Activated CD4-positive, CD25-positive, alpha-beta regulatory T cell (primary cell): ENCODE measurements at places on chromosomes 1 and 21.

DNA sequence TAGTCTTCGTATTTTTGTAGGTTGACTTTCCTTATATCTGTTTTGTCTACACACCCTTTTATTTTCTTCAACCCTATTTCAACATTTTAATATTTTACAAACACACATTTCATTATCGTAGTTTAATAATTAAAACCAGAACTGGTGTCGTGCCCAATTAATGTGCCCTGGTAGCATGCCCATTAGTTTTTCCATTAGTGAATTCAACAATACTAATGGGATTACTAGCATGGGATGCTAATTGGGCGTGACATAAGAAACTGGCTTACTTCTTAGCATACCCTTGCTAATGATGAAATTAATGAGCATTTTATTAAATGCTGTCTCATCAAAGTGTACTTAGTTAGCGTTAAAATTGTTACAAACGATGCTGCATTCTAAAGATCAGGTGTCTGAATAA lies 332.7 kb downstream of the USH2A start:
- DNase-seq, result no peak

DNA sequence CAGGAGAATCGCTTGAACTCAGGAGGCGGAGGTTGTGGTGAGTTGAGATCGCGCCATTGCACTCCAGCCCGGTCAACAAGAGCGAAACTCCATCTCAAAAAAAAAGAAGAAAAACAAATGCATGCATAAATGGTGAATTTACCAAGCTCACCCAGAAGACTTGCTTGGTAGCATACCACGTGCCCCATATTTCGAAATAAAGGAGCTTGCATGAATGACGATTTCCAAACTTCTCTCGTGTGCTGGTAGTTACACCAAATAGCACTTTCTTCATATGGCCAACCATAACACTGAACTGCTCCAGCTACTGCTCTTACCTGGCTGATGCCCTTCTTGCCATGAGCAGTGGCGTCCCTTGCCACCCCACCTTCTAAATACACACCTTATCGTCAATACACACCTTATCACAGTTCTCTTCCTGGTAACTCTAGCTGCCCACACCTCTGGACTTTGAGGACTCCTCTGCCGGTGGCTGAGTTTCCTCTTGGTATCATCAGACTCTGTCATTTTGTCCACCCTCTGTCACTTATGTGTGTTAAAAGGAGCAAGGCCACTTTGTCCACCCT lies 2.8 kb downstream of the DOP1B start:
- no peak for DNase-seq

GRCh38 chr1:178725466-178726086 lies 532 bp downstream of the RALGPS2 start:
- no peak for DNase-seq

DNA sequence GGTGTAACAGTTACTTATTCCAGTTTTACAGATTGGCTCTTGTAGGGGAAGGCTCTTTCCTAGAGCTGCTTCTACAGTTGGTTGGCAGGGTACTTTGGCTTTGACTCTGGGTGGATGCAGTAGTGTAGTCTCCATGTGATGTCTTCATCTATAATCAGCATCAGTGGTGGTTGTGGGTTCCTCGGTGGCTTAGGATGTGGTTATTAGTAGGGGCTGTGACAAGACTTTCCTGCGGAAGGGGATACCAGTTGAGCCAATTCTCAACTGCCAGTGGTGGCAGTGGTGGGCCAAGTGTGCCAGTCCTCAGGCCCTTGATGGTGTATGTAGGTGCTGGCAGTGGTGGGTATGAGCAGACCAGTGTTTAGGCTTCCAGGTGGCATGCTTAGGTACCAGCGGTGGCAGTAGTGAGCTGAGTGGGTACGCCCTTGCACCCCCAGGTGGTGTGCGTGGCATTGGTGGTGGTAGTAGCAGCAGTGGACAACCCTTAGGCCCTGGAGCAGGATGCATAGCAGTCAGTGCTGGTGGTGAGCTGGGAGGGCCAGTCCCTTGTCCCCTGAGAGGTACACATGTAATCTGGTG lies 27.2 kb upstream of the KLF18 start:
- no peak for DNase-seq

DNA sequence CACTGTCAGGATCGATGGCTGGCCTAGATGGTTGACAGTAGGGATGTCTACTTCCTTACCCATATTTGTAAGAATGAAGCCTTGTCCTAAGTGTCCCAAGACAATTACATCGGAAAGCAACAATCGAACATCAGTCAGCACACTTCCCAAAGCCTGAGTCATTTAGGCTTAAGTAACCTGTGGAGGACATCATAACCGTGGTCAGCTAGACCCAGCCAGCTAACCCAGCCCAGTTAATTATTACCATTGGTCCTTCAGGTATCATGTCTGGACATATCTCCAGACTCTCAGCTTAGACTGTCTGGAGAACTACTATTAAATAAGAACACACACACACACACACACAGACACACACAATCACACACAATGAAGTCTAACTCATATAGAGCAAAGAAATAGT lies 264.7 kb downstream of the TRABD2B start:
- no peak for DNase-seq

DNA sequence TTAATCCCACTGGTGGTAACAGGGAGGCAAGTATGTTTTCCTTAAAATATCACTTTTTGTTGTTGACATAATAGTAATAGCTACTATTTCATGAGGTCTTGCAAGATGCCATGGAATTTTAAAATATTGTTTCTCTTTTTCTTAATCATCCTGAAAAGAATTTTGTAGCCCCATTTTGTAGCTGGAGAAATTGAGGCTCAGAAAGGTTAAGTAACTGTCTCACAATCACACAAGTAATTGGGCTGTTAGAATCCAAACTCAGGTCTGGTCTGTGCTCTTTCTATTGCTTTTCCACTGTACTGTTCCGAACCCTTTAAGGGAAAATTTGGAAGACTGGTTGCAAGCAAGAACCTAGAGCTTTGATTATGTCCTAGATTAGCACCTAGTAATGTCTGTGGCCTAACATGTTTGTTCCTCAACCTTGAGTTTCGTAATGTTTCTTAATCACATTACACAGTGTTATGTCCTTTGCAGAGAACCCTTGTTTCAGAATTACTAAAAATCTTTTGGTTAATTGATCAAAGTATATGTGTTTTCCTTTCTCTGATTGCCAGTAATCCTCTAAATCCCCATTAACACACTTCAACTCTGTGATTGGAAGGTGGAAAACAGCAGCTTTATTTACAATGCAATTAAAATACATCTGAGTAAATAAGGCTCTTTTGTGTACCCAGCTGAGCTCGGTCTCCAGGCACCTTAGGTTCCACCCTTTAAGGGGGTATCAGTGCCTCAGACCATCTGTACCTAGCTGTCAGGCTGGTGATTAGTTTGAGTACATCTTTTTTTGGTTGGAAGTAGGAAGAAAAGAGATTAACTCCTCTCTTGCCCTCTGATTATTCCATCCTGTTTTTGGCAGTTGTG lies 10.4 kb downstream of the LRRC42 start:
- DNase-seq, result no peak

GRCh38 chr1:25369241-25369640 lies 31.1 kb downstream of the TMEM50A start:
- no peak for DNase-seq

- no peak for DNase-seq
These were observed 16.5 kb downstream of the VSIG8 start for GRCh38 chr1:159845751-159846629.

DNA sequence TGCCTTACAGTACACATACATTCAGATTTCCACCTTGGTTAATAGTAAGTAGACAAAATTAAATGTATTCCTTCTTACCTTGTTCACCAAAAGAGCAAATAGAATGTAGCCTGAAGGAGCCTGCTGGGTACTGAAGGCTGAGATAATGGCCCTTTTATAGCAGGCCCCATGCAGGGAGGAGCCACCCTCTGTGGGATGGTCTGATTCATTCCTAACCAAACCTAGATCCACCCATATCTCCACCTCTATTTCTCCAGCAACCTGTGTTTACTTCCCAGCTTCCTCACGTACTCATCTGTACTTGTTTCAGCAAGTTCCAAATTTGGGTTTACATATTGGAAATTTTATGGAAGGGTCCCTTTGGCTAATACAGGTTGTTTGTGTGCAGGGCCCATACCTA lies at the start of gene FLG:
TSS of gene FLG (minus strand) at position 129 of the 400 bp plus-strand sequence. CDS start 9,783 bp downstream, outside the sequence.
- DNase-seq, result no peak

DNA sequence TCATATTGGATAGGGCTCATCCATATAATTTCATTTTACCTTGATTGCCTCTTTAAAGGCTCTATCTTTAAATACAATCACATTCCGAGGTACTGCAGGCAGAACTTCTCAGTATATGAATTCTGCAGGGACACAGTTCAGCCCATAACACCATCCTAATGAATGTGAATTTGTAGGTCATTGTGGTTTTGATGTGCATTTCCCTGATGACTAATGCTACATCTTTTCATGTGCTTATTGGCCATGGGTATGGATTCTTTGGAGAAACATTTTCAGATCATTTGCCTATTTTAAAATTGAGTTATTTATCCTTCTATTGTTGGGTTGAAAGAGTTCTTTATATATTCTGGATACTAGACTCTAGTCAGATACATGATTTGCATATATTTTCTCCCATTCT lies 9.6 kb upstream of the RPS6KC1 start:
- DNase-seq, result no peak
